Thoracic aorta (tissue), 2 donors: ENCODE measurements at places on chromosomes 3 and 15.

- no peak for DNase-seq
Measured at GRCh38 chr3:187795207-187795960, 50.1 kb upstream of the BCL6 start.

- DNase-seq, result no peak
Measured at GRCh38 chr3:9035961-9036360, 72.7 kb upstream of the RAD18 start.

DNA sequence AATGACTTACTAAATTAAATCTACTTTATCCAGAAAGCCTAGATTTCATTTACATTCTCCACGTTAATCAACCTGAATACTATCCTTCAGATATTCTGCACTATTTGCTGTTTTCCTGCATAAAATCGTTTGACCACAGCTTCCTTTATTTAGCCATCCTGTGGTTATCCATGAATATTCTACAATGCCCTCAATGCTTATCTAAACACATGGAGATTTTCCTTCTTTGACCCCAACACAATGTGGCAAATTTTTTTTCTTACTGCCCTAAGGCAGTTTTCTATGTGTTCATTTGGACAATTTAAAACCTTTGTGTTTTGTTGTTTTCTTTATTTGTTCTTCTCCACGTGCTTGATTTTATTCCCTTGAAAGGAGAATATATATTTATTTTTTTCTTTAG is 495.5 kb upstream of the ROBO1 start:
- no peak for DNase-seq

GRCh38 chr3:183494341-183494740 is 61.2 kb downstream of the KLHL6 start:
- no peak for DNase-seq

DNA sequence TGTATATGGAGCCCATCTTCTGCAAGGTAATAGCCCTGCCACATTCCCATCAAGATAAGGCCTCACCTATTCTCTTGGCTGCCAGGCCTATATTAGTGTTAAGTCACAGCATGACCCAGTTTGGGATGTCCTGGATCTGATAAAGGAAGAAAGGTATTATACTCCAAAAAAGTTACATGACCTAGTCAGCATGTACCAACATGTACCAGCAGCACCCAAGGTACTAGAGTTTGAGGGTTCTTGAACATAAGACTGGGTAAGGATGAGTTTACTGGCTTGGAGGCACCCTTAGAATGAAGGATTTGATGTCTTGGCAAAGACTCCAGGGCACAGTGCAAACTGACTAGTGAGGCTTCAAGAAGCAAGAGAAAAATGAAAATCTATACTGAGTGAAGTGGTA is 232.5 kb downstream of the SQOR start:
- DNase-seq, result no peak

DNA sequence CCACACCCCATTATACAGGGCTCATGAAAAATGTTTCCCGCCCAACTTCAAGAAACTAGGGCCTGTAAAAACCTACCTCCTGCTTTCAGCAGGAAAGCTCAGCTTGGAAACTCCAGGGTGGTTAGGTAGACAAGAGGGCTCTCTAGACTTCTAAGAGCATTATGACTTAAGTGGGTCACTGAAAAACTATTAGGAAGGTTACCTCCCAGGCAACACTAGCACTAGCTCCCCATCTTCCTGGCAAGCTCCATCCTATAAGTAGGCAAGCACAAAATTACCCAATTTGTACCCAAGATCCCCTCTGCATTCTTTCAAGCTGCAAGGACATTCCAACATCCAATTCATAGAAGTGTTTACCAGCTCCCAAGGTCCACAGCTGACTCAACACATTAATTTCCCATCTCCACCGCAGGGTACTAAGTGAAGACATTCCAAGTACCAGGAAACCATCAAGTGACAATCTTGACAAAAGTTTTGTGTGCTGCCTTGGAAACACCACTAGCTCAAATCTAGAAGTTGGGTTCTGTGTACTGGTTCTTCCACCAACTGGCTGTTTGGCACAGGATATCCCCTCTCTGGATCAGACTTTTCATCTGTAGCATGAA is 46.9 kb downstream of the WNT5A start:
- DNase-seq, result no peak

- no peak for DNase-seq
Measured at GRCh38 chr3:190302212-190302867, 19.9 kb downstream of the CLDN1 start.

- no peak for DNase-seq
Measured at GRCh38 chr3:73572368-73572767, 52.4 kb downstream of the PDZRN3 start.
